ENCODE measurements at places on chromosomes 5 and 9. TPM values are rescaled to one million over a fixed set of nuclear protein-coding genes. Genes with fewer than 3 reads are reported as not detected.

GRCh38 chr9:106761493-106761892, 101.5 kb upstream of the ZNF462 start:
- H3K4me3 ChIP-seq: no peak overlapping the region
- no peaks in the 10 kb centered on the region for H3K27me3 ChIP-seq
- H3K27ac ChIP-seq: no peak overlapping the region
- no peaks in the 10 kb centered on the region for H3K4me1 ChIP-seq

- no peak for DNase-seq
- no peak overlapping the region for H3K27ac ChIP-seq
- H3K4me3 ChIP-seq: no peak overlapping the region
Observed at GRCh38 chr9:134145262-134145661, 9.4 kb downstream of the WDR5 start.

The CERCAM gene
- total RNA-seq: 27.0 TPM

The NMUR2 gene
- not detected for total RNA-seq

DNA sequence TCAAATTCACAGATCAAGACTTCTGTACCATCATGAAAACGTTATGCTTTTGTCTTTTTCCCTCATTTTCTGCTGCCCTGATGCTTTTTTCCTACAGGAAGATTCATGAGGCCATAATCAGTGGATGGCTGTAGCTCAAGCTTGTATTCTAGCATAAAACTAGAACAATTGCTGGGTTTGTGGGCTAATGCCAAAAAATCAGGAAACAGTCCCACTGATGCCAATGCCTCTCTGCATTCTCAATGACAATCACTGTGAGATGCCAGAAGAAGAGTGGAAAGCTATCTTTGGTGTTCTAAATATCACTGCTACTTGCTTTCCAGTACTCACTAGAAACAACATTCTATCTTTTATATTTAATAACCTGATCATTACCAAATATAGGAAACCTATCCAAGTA, 33.3 kb upstream of the FAM170A start:
- DNase-seq: no peak

DNA sequence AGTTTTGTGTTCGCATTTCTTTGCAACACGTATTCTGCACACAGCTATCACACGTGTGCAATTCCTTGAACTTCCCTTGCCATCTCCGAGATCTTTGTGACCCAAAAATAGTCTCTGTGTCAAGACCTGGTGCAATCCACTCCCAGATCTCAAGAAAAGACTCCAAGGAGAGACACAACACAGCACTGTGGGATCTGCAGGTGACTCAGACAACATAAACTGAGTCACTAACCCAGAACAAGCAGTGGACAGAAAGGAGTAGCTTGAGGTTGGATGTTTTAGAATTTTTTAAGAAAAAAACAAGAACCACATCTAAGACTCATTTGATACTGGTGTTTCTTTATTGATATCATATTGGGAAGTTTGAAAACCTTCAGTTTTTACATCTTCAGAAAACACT, 396.9 kb downstream of the AGTPBP1 start:
- H3K4me1 ChIP-seq: no peaks in the 10 kb centered on the region
- no peak for DNase-seq
- H3K4me3 ChIP-seq: no peak overlapping the region
- no peak overlapping the region for H3K27ac ChIP-seq
- no peaks in the 10 kb centered on the region for H3K36me3 ChIP-seq

DNA sequence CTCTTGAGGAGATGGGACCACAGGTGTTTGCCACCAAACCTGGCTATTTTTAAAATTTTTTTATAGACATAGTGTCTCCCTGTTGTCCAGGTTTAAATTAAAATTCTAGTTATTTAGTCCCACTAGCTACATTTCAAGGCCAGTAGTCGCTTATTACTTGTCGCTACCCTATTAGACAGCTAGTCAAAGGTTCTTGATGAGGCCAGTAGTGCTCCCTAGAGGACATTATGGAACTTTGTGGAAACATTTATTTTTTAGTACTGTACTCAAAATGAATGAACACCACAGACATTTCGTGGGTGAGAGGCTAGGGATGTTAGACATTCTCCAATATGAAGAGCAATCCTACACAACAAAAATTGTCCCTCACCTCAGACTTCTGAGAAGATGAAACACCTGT, 14.4 kb upstream of the GRXCR2 start:
- no peak overlapping the region for H3K4me3 ChIP-seq
- H3K4me1 ChIP-seq: no peaks in the 10 kb centered on the region
- DNase-seq: peak; percentile 12
- H3K27ac ChIP-seq: no peak overlapping the region
- H3K27me3 ChIP-seq: no peaks in the 10 kb centered on the region

The AMBP gene
- total RNA-seq: 1.9 TPM

The TMEM141 gene
- 73.6 TPM for total RNA-seq

The GAS1 gene
- 0.07 TPM for total RNA-seq

- no peaks in the 10 kb centered on the region for H3K4me1 ChIP-seq
- H3K36me3 ChIP-seq: no peaks in the 10 kb centered on the region
- H3K4me3 ChIP-seq: no peak overlapping the region
- no peaks in the 10 kb centered on the region for H3K27me3 ChIP-seq
- no peak overlapping the region for H3K27ac ChIP-seq
Observed at GRCh38 chr5:9324348-9325077, 221.4 kb downstream of the SEMA5A start.

DNA sequence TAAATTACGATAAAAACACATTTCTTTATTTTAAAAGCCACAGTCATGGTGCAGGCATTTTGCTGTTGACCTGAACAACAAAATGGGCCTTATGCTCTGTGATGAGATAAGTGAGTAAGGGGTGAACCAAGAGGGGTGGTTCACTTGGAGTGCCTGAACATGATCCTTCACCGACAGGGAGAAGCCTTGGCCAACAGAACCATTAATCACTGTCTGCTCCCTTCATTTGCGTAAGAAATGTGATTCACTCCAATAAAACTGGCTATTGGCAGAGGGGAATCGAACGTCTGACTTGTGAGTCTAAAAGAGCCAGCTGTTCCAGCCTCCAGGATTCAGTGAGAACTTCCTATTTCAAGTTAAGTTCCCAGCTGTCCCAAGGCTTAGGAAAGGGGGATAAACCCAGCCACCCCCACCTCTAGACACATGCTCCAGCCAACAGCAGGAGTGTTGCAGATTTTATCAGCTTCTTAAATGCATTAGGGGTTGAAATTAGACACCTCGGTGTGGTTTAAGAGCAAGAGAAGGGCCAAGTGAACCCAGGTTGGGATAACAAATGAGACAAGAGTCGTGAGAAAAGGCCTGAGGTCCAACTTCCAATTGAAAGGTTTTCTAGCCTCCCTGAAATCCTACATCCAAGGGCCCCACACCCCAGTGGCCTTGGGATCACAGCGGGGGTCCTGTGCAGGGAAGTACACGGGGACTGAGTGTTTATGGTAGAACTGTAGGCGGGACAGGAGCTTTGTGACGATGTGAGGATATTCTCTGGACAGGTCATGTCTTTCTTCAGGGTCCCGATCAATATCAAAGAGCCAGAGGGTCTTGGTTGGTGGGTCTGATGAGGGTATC, 131.4 kb upstream of the LHFPL2 start:
- H3K27me3 ChIP-seq: no peaks in the 10 kb centered on the region
- peaks cover 11% of the 10 kb centered on the region for H3K4me1 ChIP-seq

DNA sequence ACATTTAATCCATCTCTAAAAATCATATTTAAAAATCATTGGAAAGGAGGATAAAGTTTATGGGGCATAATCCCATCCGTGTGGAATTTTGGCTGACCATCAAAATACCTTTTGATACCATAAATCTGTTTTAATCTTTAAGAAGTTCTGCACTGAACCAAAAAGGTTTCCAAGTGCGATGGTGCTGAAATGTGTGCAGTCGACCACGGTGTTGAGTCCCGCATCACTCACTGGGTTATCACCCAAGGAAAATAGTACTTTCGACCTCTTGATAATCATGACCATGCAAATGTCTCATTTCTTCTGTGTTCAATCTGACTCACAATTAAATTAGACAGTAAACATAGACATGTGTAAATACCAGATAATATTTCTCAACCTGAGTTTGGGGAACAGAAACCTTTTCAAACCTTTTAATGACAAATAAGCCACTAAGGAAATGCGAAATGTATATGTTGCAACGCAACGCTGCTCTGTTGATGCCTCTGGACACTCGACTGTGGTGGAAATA, 62.0 kb upstream of the CDH6 start:
- H3K36me3 ChIP-seq: no peaks in the 10 kb centered on the region
- no peak for DNase-seq
- no peaks in the 10 kb centered on the region for H3K27me3 ChIP-seq

- no peaks in the 10 kb centered on the region for H3K36me3 ChIP-seq
- no peak for DNase-seq
- no peaks in the 10 kb centered on the region for H3K27me3 ChIP-seq
Observed at GRCh38 chr9:99445371-99445891, 223.3 kb downstream of the SEC61B start.

- H3K27ac ChIP-seq: no peak overlapping the region
- no peaks in the 10 kb centered on the region for H3K4me1 ChIP-seq
Observed at GRCh38 chr9:14051419-14051818, 262.5 kb downstream of the NFIB start.

The PTGER4 gene
- total RNA-seq: 3.0 TPM

GRCh38 chr9:69657269-69657668, 14.9 kb downstream of the APBA1 start:
- H3K27me3 ChIP-seq: peaks cover 32% of the 10 kb centered on the region
- no peak for DNase-seq
- no peaks in the 10 kb centered on the region for H3K4me1 ChIP-seq
- H3K4me3 ChIP-seq: no peak overlapping the region
- no peaks in the 10 kb centered on the region for H3K36me3 ChIP-seq
- no peak overlapping the region for H3K27ac ChIP-seq

DNA sequence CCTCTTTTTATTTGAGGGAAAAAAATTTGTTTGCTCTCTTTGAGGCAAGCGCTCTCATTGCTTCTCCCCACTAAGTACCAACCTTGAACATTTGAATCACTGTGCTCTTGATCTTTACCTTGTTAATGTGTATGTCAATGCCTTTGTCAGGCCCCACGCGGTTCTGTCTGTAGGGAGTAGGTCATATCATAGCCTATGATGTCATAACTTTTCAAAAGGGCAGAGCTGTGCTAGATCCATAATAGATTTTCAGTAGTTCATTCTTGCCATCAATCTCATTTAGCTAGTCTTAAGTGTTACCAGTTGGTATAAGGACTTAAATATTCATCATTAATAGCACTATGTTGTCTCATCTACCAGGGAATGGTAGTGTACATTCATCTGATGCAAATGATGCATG, 56.6 kb downstream of the MAST4 start:
- no peaks in the 10 kb centered on the region for H3K4me1 ChIP-seq
- DNase-seq: no peak
- H3K27ac ChIP-seq: no peak overlapping the region

The BHMT gene
- total RNA-seq: 0.44 TPM

- H3K27ac ChIP-seq: no peak overlapping the region
- no peak for DNase-seq
- H3K4me3 ChIP-seq: no peak overlapping the region
- H3K27me3 ChIP-seq: peaks cover 14% of the 10 kb centered on the region
- H3K4me1 ChIP-seq: no peaks in the 10 kb centered on the region
- H3K36me3 ChIP-seq: no peaks in the 10 kb centered on the region
Observed at GRCh38 chr9:132730054-132731033, 60.1 kb downstream of the GTF3C4 start.

- no peak overlapping the region for H3K27ac ChIP-seq
- H3K36me3 ChIP-seq: no peaks in the 10 kb centered on the region
- H3K4me3 ChIP-seq: no peak overlapping the region
- no peaks in the 10 kb centered on the region for H3K27me3 ChIP-seq
- no peak for DNase-seq
Observed at GRCh38 chr5:131630963-131631350, 4.1 kb downstream of the RAPGEF6 start.

GRCh38 chr9:106228861-106229260, 534.5 kb downstream of the TMEM38B start:
- no peaks in the 10 kb centered on the region for H3K4me1 ChIP-seq
- DNase-seq: no peak
- H3K27ac ChIP-seq: no peak overlapping the region
- no peaks in the 10 kb centered on the region for H3K36me3 ChIP-seq

GRCh38 chr9:23621188-23621587, 204.9 kb downstream of the ELAVL2 start:
- no peak overlapping the region for H3K4me3 ChIP-seq
- no peak for DNase-seq
- no peak overlapping the region for H3K27ac ChIP-seq
- no peaks in the 10 kb centered on the region for H3K36me3 ChIP-seq
- H3K27me3 ChIP-seq: no peaks in the 10 kb centered on the region
- no peaks in the 10 kb centered on the region for H3K4me1 ChIP-seq

DNA sequence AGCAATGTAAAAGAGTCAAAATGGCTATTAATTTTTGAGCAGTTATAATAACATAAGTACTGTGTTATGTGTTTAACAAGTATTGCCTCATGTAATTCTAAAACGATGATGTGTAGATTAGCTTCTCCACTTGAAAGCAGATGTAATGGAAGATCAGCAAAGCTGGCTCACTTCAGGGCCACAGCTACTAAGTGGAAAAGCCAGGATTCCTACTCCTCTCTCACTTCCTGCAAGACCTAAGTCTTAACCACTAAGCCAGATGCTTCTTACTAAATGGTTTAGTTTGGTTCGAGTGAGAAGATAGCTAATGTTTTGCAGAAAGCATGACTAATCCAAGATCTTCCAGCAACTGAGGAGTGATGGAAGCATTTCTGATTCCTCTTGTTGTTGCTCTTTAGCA, 15.7 kb upstream of the TNC start:
- H3K27ac ChIP-seq: no peak overlapping the region
- H3K27me3 ChIP-seq: peaks cover 9% of the 10 kb centered on the region
- no peaks in the 10 kb centered on the region for H3K36me3 ChIP-seq
- no peak for DNase-seq

- peaks cover 15% of the 10 kb centered on the region for H3K36me3 ChIP-seq
- H3K4me1 ChIP-seq: peaks cover 40% of the 10 kb centered on the region
- no peaks in the 10 kb centered on the region for H3K27me3 ChIP-seq
- no peak overlapping the region for H3K27ac ChIP-seq
Observed at GRCh38 chr5:180799902-180800801, 2.5 kb downstream of the MGAT1 start.

The GRIN1 gene
- 23.1 TPM for total RNA-seq

DNA sequence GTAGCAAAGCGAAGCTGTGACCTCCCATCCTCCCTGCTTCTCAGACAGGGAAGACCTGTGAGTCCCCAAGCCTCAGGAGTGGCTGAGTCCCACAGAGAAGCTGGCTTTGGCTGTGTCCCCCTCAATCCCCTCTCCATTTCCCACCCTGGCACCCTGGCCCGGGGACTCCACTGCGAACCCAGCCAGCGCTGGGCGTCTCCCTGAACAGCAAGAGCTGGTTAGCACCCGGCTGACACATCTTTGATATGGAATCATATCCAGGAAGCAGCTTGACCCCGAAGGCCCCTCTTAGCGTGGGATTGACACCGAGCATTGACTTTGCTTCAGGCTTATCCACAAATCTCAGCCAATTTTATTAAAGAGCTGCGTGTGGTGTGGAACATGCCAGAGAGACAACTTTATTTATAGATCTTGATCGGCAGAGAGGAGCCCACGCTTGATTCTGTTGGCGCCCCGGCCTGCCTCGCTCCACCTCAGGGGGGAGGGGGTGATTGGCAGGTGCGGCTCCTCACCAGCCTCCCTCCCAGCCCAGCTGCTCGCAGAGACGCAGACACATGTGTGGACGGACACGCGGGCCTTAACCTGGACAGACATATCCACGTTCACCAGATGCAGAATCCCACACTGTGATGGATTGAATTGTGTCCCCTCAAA, 120.7 kb upstream of the MVB12B start:
- DNase-seq: no peak
- no peak overlapping the region for H3K4me3 ChIP-seq
- H3K27ac ChIP-seq: no peak overlapping the region
- H3K36me3 ChIP-seq: no peaks in the 10 kb centered on the region

GRCh38 chr5:78819166-78819565, 165.9 kb downstream of the ARSB start:
- no peaks in the 10 kb centered on the region for H3K36me3 ChIP-seq
- no peaks in the 10 kb centered on the region for H3K27me3 ChIP-seq
- no peak overlapping the region for H3K27ac ChIP-seq
- DNase-seq: no peak
